ENCODE measurements at places on chromosomes 16 and 17. TPM values are rescaled to one million over a fixed set of nuclear protein-coding genes. Genes with fewer than 3 reads are reported as not detected.

The TAX1BP3 gene
- total RNA-seq = 81.3 TPM

The GRAPL gene
- total RNA-seq = not detected

- H3K27me3 ChIP-seq = peaks cover 59% of the 10 kb centered on the region
- H3K4me1 ChIP-seq = peaks cover 10% of the 10 kb centered on the region
- H3K27ac ChIP-seq = no peak overlapping the region
- H3K4me3 ChIP-seq = peak overlapping the region; percentile 60
- H3K36me3 ChIP-seq = peaks cover 1% of the 10 kb centered on the region
Measured at GRCh38 chr17:38558728-38559050, 47.1 kb downstream of the SRCIN1 start.

DNA sequence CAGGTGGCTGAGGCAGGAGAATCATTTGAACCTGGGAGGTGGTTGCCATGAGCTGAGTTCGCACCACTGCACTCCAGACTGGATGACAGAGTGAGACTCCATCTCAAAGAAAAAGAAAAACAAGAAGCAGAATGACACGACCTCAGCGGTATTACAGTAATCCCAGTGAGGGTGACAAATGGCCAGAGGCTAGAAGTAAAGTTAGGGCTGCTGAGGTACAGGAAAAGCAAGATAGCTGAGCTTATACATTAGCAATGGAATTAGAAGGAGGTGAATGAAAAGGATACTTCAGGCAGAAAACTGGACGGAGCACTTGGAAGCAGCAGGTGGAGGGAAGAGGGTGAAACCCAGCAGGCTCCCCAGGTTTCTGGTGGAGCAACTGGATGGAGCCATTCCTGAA, 26.1 kb upstream of the AMZ2 start:
- H3K36me3 ChIP-seq = peaks cover 8% of the 10 kb centered on the region
- H3K4me3 ChIP-seq = no peak overlapping the region
- no peak overlapping the region for H3K27ac ChIP-seq
- no peaks in the 10 kb centered on the region for H3K27me3 ChIP-seq
- no peak for DNase-seq

GRCh38 chr17:74325376-74325742, 667 bp upstream of the KIF19 start:
- H3K36me3 ChIP-seq = no peaks in the 10 kb centered on the region
- H3K4me1 ChIP-seq = peaks cover 5% of the 10 kb centered on the region
- DNase-seq = no peak

DNA sequence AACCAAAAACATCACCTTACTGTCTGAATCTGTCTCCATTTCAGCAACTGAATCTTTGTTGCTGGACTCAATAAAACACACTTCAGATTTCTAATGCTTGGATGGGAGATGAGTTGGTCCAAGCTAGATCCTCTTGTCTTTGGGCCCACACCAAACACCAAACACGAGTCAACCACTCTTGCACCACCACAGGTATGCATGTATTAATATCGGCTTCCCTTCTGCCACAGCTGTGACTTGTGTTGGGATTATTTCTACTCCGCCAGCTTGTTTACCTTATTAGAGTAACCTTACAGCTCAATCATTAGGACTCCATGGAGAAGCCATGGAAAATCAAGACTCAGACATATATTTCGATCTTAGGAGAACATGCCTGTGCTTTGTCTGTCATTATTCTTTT, 49.9 kb downstream of the XYLT1 start:
- H3K27ac ChIP-seq = no peak overlapping the region
- H3K27me3 ChIP-seq = no peaks in the 10 kb centered on the region
- no peaks in the 10 kb centered on the region for H3K36me3 ChIP-seq
- DNase-seq = no peak
